ENCODE measurements at places on chromosomes 7 and 10. TPM values are rescaled to one million over a fixed set of nuclear protein-coding genes. Genes with fewer than 3 reads are reported as not detected.

GRCh38 chr7:3094701-3095445 is 51.2 kb upstream of the CARD11 start:
- no peak overlapping the region for H3K27ac ChIP-seq
- H3K4me3 ChIP-seq = no peak overlapping the region
- H3K4me1 ChIP-seq = no peaks in the 10 kb centered on the region
- H3K36me3 ChIP-seq = no peaks in the 10 kb centered on the region
- H3K27me3 ChIP-seq = peaks cover 16% of the 10 kb centered on the region

DNA sequence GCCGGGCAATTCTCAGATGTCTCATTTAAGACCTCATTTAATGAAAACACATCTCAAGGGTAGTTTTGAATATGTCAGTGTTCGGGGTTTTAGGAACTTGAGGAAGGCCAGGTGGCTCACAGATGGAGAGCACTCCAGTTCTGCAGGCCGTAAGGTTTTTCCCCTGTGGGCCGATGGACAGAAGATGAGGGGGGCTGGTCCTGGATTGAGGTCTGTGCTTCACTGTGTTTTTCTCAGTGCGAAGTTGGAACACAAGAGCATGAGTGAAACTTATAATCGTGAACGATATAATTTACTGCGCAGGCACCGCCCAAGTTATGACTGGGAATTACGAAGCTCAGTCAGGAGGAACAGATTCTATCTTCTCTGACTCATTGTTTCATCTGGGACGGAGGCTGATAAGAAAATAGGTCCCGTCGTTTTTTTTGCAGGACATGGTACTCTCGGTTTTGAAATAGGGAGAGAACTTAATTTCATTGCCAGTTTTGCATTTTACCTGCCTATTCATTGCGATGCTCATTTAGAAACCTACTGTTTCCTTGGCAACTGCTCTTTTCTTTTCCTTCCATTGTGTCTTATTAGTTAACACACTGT is 591.0 kb upstream of the PFKP start:
- peaks cover 2% of the 10 kb centered on the region for H3K36me3 ChIP-seq
- H3K4me3 ChIP-seq = no peak overlapping the region
- peaks cover 8% of the 10 kb centered on the region for H3K4me1 ChIP-seq
- no peak for DNase-seq
- H3K27me3 ChIP-seq = peaks cover 8% of the 10 kb centered on the region
- H3K27ac ChIP-seq = no peak overlapping the region

DNA sequence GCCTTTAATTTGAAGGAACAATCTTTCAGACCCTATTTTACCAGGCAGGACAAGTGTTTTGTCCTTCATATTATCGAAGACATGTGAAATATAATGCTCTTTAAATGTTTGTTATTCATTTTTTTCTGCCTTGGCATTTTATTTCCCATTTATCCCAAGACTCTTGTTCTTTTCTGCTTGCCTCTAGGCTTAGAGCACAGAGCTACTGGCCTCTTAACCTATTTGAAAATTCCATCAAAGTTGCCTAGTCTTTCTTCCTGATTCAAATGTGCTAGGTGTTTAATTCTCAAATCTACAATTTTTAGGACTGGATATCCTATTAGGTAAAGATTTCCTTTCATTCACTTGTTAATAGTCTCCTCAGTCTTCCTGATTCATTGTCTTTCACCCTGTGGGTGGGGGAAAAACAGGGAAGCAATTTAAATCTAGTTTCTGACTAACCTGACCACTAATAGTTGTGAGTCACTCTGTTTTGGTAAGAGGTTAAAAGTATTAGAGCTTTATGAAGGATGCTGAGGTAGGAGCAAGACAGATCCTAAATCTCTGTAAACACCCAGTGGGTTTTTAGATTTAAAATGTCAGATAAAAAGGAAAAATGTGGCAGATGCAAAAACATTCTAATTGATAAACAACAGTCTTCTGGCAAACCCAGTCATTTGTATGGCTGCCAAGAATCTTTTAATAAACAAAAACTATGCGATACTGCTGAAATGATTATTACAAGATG is 1.5 kb downstream of the LIPK start:
- H3K4me1 ChIP-seq = peaks cover 7% of the 10 kb centered on the region
- peaks cover 5% of the 10 kb centered on the region for H3K27me3 ChIP-seq

- no peaks in the 10 kb centered on the region for H3K27me3 ChIP-seq
- H3K36me3 ChIP-seq = no peaks in the 10 kb centered on the region
- no peak for DNase-seq
- no peak overlapping the region for H3K27ac ChIP-seq
- no peaks in the 10 kb centered on the region for H3K4me1 ChIP-seq
Measured at GRCh38 chr7:145784809-145785780, 331.5 kb upstream of the CNTNAP2 start.

GRCh38 chr7:76329479-76329878 is 27.0 kb downstream of the HSPB1 start:
- H3K4me1 ChIP-seq = peaks cover 29% of the 10 kb centered on the region
- DNase-seq = no peak
- peak overlapping the region; percentile 2 for H3K27ac ChIP-seq

DNA sequence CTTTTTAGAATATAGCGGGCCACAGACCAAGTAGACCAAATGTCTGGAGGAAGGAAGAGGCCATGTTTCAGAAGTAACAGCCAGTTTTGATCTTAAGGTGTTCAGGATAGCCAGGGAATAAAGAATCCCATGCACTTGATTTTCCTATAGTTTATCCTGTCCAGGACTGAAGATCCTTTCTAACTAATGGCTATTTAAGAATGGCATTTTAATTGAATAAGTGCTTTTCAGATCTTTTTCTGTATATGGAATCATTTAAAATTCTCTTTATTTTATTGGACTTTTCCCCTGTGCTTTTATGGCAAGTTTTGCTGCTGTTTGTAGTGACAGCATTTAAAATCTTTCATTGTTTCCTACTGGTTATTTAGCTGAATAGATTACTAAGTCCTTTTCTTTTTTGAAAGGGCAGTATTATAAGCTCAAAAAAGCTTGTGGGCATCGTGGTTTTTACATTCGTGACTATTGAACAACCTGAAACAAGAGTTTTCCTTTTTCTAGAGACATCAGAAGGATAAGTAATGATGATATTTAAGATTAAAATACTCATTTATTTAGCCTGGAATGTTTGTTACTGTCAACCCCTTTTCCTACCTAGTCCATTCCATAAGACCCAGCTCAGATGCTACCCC is 2.4 kb downstream of the INPP5F start:
- no peak overlapping the region for H3K27ac ChIP-seq
- H3K4me3 ChIP-seq = no peak overlapping the region
- no peaks in the 10 kb centered on the region for H3K36me3 ChIP-seq

DNA sequence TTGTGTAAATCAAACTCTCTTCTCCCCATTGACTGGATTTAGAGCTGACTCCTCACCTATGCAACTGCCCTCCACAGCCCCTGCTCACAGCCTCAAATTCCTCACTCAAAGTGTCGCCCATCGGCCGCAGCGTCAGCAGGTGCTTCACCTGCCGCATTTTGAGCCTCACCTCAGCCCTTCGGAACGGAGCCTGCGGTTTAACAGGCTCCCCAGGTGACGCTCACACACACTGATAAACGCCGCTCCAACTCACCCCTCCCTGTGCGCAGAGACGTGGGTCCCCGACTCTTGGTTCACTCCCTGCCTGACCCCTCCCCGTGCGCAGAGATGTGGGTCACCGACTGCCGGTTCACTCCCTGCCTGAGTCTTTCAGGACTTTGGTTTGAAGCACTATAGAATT is 57.1 kb downstream of the CARD11 start:
- H3K4me3 ChIP-seq = no peak overlapping the region
- H3K27me3 ChIP-seq = peaks cover 20% of the 10 kb centered on the region
- H3K27ac ChIP-seq = no peak overlapping the region
- H3K4me1 ChIP-seq = no peaks in the 10 kb centered on the region

GRCh38 chr10:113402602-113403001 is 150.3 kb upstream of the HABP2 start:
- peaks cover 4% of the 10 kb centered on the region for H3K4me1 ChIP-seq
- no peak overlapping the region for H3K4me3 ChIP-seq
- no peaks in the 10 kb centered on the region for H3K36me3 ChIP-seq
- DNase-seq = no peak
- no peak overlapping the region for H3K27ac ChIP-seq

GRCh38 chr7:135188298-135188984 is 17.9 kb upstream of the CYREN start:
- DNase-seq = no peak
- no peaks in the 10 kb centered on the region for H3K27me3 ChIP-seq
- H3K4me3 ChIP-seq = no peak overlapping the region

GRCh38 chr10:22489467-22489866 is 144.2 kb downstream of the SPAG6 start:
- no peak for DNase-seq
- no peak overlapping the region for H3K27ac ChIP-seq
- H3K36me3 ChIP-seq = no peaks in the 10 kb centered on the region
- H3K27me3 ChIP-seq = peaks cover 3% of the 10 kb centered on the region
- no peak overlapping the region for H3K4me3 ChIP-seq
- peaks cover 9% of the 10 kb centered on the region for H3K4me1 ChIP-seq

GRCh38 chr7:22571766-22572165 is 71.8 kb upstream of the STEAP1B start:
- H3K36me3 ChIP-seq = no peaks in the 10 kb centered on the region
- peaks cover 22% of the 10 kb centered on the region for H3K4me1 ChIP-seq
- H3K27me3 ChIP-seq = no peaks in the 10 kb centered on the region
- no peak for DNase-seq

ARL3 gene
- total RNA-seq = 11.6 TPM

SFTPA1 gene
- not detected for total RNA-seq

SLC16A12 gene
- 8.4 TPM for total RNA-seq

All from osteocyte (in vitro differentiated cells).